ENCODE measurements at places on chromosomes 6 and 20.

- DNase-seq: no peak
These were observed 53.4 kb downstream of the PTCHD4 start for GRCh38 chr6:48057601-48058000.

GRCh38 chr6:3749067-3749841, 2.3 kb downstream of the PXDC1 start:
- DNase-seq: no peak

- peak; percentile 10 for DNase-seq
These were observed 564.9 kb upstream of the CITED2 start for GRCh38 chr6:139939189-139939979.

GRCh38 chr6:137105375-137105774, 60.6 kb upstream of the IL20RA start:
- DNase-seq: no peak

DNA sequence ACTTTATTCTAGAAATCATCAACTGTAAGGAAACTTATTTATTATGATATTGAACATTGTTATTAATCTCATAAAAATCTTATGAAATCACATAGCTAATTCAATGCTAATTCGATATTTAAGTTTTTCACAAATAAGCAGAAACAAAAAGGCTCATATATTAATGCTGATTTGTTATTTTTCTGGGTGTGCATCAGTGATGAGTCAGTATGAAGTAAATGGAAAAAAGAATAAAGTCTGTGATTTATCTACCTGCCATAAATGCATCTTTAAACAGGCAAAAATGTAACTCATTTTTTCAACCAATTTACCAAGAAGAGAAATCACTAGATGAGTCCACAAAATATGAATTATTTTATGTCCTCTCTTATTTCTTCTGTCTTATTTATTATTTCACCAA, 253.5 kb downstream of the PTPRK start:
- no peak for DNase-seq

DNA sequence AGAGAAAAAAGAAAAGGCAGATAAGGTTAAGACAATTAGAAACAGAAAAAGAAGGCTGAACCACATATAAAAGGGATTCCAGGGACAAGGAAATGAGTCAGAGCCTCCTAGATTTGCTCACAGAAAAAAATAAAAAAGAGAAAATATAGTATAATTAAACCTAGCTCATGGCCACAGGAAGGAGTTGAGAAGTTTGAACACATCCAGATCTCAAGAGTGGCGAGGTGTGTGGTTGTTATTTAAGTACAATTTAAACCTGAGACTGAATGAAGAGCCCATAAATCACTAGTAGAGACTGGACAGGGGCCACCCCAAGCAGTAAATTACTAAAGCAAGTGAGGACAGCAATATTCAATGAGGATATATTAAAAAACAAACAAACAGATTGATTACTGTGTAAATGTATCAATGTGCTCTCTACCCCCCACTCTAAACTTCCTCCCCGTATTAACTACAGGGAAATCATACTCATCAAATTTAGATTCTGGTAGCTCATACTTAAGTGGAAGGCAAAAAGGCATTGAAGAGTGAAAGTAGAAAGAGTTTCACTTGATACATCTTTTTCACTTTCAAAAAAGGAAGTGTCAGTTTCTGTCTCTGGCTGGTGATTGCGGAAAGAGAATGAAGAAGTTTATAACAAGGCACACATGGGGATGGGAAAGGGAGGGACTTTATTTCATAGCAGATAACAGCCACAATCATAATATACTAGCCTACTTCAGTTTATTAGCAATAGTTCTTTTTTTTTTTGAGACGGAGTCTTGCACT, 49.3 kb upstream of the SCAF8 start:
- DNase-seq: no peak

DNA sequence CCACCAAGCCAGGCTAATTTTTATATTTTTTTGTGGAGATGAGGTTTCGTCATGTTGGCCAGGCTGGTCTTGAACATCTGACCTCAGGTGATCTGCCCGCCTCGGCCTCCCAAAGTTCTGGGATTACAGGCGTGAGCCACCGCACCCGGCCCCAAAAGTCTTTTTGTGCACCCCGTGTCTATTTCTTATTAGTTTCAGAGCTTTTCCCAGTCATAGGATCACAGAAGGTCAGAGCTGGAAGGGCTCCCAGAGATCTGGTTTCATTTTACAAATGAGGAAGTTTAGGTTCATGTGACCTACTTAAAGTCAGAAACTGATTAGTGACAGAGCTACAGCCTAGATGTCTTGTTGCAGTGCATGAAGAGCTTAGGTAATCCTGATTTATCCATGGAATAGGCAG, 1.6 kb upstream of the OGFRL1 start:
- peak; percentile 6 for DNase-seq

DNA sequence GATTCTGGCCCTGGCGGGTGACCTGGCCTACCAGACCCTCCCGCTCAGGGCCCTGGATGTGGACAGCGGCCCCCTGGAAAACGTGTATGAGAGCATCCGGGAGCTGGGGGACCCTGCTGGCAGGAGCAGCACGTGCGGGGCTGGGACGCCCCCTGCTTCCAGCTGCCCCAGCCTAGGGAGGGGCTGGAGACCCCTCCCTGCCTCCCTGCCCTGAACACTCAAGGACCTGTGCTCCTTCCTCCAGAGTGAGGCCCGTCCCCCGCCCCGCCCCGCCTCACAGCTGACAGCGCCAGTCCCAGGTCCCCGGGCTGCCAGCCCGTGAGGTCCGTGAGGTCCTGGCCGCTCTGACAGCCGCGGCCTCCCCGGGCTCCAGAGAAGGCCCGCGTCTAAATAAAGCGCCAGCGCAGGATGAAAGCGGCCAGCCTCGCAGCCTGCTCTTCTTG, 868 bp upstream of the SLC2A4RG start:
- DNase-seq: no peak

GRCh38 chr6:113636357-113636824, 220.8 kb upstream of the MARCKS start:
- DNase-seq: no peak

DNA sequence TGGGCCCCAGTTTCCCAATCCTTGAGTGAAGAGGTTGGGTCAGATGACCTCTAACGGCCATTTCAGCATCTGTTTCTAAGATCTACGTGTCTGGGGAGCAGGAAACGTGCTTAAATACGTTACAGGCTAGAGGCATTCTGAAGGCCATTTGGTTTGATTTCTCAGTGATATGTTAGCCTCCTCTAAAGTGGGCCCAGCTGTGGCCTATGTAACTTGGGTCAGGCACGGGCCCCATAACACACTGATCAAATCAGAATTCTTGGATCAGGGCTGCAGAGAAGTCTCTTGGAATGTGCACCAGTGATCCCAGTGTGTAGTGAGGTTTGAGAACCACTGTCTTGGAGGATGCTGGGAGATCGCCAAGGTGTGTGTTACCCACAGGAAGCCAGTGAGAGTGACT, 36.1 kb upstream of the TGM3 start:
- no peak for DNase-seq

GRCh38 chr6:6414931-6415330, 94.5 kb upstream of the F13A1 start:
- DNase-seq: no peak

- DNase-seq: no peak
These were observed 99.0 kb upstream of the SLC24A3 start for GRCh38 chr20:19113343-19113930.

- DNase-seq: peak; percentile 19
These were observed at the start of gene BMP5 for GRCh38 chr6:55875400-55875799. TSS of gene BMP5 (minus strand) at chr6:55875590. CDS start at chr6:55874865, 725 bp downstream.

DNA sequence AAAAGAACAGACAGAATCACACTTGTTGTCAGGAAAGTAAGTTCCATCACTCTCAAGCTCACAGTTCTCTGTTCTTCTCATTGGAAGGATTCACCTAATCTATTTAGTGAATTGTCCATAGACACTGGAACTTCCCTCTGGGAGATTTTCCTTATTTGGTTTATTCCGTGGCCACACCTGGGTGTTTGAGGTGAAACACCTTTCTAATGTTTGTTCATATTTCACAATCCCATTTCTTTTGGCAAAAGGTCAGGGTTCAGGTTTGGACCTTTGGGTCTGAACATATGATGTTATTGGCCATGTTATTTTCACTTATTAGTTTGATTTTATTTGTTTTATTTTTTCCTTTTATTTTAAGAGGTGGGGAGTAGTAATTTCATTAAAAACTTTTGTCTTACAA, 4.0 kb downstream of the MAS1L start:
- DNase-seq: no peak

- DNase-seq: no peak
These were observed 221.3 kb downstream of the CBLN4 start for GRCh38 chr20:55784036-55784435.

DNA sequence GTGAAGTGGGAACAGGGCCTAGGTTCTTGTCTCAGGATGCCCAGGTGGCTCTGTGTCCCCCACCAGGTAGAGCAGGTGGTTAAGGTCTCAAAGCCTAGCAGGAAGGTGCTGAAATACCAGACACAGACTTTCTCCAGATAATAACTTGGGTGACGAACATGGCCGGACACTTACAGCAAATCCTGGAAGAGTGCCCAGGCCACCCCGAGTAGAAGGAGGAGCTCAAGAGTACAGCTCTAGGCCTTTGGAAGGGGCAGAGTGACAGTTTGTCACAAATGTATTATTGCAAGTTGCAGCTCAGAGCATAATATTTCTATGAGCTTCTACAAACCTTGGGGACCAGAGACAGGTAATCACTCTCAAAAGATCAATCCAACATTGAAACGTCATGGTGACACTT, 251.6 kb upstream of the SOX4 start:
- DNase-seq: peak; percentile 76

DNA sequence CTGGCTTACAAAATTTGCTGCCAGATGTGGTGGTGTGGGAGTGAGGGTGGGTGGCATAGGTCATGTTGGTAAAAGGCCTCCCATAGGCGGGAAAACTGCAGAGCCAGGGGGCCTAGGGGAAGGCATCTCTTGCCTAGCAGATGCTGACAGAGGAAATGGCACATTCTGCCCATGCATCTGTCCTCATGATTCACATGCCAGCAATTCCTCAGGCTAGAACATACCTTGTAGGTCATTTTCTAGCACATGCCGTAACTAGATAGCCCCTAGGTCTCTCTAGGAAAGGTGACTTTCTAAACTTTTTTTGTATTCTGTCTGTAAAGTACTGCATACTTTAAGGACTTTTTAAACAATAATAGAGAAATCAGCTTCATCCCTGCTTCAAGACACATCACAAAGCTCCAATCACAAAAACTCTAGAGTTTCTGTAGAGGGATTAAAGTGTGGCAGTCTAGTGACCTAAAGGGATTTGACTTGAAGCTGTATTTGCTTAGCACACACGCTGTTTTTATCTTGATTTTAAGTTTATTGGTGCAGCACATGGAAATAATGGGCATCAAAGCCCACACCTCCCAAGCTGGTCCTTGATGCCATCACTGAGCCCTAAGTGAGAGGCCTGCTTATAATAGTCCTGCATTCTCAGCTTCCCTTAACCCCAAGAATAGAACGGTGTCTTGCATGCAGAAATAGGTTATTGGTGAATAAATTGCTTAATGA, 55.2 kb downstream of the ANKEF1 start:
- no peak for DNase-seq

- no peak for DNase-seq
These were observed 249.5 kb downstream of the BCKDHB start for GRCh38 chr6:80356000-80356399.

DNA sequence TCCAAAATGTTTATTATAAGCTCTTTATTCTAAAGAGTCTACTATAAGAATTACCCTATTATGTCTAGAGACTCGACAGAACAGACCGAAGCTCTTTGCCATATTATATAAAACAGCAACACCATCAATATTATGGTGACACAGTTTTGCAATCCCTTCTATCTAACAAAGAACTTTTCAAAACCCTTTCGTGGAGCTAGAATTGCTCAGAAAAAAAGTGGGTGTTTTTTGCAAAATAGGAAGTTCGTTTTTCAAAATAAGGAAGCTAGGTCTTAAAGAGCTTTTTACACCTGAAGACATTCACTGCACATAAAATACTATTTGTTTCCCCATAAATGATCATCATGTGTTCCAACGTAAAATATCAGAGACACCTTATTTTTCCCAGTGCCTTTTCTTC, 240.0 kb downstream of the FOXC1 start:
- no peak for DNase-seq

Measured in DMS79 treated with DMSO at 0.1 percent for 48 hours (cell line).